ENCODE measurements at places on chromosomes 5 and 9.

DNA sequence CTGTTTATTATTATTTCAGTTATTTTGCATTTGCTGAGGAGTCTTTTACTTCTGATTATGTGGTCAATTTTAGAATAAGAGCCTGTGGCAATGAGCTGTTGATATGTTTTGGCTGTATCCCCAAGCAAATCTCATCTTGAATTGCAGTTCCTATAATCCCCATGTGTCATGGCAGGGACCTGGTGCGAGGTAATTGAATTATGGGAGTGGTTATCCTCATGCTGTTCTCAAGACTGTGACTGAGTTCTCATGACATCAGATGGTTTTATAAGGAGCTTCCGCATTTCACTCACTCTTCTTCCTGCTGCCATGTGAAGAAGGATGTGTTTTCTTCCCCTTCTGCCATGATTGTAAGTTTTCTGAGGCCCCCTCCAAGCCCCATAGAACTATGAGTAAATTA is 114.9 kb upstream of the SLCO6A1 start:
- no peak for DNase-seq

DNA sequence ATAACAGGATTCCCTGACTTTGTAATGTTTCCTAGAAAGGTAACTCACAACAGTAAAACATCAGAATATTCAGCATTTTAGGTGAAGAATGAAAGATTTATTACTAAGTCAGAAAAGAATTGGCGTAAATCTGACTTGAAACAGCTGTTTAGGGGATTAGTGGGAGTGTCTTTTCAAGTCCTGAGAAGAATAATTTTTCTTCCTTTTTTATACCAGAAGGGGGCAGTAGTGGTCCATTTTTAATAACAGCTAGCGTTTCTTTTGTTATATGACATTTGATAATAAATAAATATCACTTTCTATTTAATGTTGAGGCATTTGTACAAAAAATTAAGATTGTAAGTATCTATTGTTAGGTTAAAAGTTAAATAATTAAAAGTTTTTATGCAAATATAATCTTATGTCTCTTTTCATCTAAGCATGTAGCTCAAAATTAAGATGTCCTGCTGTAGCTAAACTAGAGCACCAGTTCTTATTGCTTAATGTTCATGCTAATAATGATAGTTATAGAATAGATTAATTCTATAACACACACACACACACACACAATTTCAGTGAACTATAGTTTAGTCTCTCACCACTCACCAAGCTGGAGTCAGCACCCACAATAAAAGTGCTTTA is 258.7 kb upstream of the ARRDC3 start:
- DNase-seq = no peak

- no peak for DNase-seq
Observed at GRCh38 chr5:53476531-53477480, 3.6 kb upstream of the FST start.

GRCh38 chr5:34930462-34930844 is 1.1 kb downstream of the DNAJC21 start:
- no peak for DNase-seq

GRCh38 chr5:67303356-67303755 is 106.8 kb upstream of the CD180 start:
- no peak for DNase-seq

- no peak for DNase-seq
Observed at GRCh38 chr5:84430863-84431663, 46.4 kb upstream of the EDIL3 start.

DNA sequence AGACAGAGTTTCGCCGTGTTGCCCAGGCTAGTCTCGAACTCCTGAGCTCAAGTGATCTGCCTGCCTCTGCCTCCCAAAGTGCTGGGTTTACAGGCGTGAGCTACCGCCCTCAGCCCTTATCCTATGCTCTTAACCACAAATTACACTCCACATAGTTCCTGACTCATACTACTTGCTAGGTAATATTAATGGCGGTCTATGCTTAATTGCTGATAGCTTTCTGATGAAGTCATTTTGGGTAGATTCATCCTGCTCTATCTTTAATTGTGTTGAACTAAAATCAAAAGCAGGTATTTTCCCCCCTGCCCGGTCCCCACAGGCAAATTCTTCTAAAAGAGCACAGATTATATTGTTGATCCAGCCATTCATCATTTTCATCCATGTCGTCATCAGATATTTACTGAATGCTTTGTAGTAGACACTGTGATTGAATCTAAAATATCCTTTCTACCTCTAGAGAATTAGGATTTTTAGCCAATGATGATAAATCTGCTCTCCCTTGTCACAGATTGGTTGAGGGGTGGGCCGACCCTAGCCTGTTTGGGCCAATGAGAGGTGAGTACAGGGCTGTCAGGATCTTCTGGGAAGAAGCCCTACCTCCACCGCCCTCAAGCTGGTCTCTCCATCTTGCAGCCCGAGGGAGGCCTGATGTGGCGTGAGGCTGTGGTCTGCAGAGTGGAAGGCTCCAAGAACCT is 144.8 kb downstream of the NR3C1 start:
- DNase-seq = no peak

DNA sequence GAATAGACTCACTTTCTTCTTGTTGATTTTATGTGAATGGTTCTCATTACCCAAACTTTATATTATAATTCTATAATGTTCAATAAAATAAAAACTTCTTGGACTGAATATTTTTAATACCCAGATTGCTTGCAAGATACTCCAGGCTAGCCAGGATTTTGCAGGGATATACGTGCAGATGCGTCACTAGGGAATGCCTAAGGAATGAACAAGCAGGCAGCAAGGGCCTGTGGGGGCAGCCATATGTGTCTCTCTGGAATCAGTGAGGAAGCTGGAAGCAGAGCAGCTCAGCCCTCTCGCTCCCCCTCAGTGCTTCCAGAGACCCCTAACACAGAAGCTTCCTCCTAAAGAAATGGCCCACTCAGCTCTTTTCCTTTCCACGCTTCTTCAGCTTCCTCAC is 457.4 kb downstream of the CCDC171 start:
- DNase-seq = no peak

GRCh38 chr5:108345541-108346171 is 36.2 kb downstream of the FBXL17 start:
- no peak for DNase-seq

DNA sequence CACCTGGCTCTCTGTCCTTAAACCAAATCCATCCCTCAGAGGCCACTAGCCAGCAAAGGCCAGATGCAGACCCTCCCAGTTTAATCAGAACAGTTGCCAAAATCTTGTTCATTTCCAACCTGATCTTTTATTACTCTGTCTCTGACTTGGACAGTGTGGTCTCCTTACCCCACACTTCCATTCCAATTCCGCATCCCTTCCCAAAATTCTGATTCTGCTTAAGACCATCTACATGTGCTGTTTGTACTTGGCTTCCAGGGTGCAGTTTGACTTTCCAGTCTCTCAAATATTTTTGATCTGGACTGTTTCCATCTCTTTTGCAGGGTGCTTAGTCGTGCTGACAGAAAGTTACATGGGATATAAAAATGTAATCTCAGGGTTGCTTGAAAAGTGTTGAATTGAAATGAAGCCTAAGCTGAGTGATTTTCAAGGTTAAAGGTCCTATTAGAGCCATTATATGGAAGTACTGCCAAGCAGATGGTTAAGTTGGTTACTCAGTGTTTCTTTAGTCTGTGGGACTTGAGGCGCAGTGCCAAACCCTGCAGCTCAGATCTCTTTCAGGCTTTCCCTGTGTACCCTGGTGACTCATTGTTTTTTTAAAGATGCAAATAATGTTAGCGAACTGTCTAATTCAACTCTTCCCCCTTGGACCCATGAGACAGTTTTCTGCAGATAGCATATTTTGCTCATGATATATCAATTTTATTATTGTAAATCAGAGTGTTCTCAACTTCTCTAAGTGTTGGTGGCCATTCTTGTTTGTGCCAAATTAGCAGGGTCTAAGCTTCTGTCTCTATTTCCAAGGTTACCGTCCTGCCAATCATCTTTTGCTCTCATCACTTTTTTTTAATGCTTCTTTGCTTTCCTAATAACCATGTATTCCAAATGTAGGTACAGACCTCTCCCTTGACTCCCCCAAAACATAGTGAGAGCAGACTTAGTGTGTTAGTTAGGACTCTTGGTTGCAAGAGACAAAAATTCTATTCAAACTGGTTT is 18.2 kb upstream of the DCP2 start:
- no peak for DNase-seq

DNA sequence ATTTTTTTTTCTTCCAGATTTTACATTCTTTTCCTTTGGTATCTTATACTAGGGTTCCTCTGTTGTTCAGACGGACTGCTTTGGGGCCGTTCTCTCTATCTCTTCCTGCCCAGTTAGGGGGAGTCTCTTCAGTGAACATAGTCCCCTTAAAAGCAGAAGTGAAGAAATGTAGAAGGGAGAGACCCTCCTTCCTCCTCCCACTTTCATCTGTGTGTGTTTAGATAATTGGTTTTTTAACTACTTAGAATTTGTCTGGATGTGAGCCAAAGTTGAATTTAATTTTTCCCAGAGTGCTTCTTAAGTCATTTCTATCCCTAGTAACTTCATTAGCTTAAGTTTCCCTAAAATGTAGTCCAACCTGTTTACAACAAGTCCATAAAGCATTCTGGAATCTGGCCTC is 167.5 kb downstream of the HACD4 start:
- DNase-seq = no peak

GRCh38 chr5:143758750-143759149 is 53.2 kb upstream of the HMHB1 start:
- no peak for DNase-seq

DNA sequence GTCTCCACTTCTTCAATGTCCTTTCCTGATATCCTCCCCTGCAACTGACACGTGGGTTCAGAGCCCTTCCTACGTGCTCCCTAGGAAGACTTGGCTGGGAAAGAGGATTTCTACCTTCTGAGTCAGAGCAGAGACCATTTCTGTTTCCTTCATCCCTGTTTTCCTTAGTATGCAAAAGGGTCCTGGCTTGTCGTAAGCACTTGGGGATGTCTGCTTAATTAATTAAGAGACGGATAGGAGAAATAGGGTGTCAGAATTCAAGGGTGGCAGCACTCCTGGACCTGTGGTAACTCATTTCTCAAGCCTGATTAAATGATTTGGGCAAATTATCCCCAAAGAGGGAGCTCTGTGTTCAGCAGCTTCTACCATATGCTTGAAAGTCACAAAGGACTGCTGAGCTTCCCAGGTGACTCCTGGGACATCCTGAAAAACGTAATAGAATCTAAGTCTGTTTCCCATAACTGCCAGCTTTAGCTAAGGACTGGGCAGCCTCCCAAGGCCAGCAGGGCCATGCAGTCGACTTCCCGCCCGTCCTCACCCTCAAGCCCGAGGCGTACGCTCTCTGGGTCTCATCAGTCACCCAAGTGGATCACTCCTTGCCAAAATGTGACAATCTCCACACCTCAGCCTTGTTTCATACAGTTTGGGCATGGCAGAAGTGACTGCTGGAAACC is 20.5 kb downstream of the ABCA1 start:
- no peak for DNase-seq

DNA sequence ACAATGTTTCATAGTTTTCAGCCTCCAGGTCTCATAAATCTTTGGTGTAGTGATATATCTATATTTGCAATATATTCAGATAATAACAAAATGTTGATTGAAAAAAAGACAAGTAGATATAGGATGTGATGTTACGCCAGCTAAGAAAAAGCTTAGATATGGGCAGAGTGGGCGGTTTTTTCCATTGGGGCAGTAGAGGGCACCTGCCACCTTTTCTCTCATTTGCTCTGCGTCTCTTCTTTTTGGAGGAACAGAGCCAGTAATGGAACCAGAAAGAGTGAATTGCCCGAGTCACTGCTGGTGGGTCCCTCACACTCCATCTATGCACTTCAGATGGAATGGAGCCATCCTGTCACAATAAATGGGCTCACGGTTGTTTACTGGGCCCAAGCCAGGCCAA is 62.1 kb upstream of the FANCC start:
- no peak for DNase-seq

- DNase-seq = no peak
Observed at GRCh38 chr5:141511771-141512325, 23.0 kb downstream of the PCDHGC5 start.

DNA sequence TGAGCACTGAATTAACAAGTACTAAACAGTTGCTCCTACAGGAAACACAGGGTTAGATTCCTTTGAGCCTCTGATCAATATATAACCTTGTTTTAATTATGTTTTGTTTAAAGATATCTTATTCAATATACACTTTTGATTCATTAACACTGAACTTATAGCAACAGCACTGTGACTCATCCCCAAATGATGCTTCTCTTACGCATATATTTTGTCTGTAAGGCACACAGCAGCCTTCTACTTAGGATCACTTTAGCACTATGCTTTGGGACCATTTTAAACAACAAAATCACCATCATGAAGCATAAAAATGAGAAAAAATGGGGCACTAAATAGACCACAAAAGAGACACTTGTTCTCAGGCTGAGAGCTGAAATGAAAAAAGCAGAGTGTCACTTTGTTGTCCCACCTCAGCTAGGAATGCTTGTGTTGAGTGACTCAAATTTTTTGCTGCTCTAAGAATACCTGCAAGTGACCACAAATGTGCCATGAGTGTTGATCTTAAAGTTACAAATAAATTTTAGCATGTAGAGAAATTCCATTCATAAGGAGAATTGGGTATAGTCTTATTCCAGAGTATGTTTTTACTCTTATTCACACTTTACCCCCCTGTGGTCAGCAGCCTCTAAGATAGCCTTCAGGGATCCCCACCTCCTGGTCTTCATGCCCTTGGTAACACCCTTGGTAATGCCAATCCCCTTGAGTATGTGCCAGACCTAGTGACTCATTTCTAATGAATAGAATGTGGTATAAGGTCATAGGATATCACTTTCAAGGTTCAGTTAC is 252.7 kb upstream of the IL12B start:
- DNase-seq = no peak

GRCh38 chr9:134839455-134840125 is 41.0 kb upstream of the FCN2 start:
- no peak for DNase-seq

DNA sequence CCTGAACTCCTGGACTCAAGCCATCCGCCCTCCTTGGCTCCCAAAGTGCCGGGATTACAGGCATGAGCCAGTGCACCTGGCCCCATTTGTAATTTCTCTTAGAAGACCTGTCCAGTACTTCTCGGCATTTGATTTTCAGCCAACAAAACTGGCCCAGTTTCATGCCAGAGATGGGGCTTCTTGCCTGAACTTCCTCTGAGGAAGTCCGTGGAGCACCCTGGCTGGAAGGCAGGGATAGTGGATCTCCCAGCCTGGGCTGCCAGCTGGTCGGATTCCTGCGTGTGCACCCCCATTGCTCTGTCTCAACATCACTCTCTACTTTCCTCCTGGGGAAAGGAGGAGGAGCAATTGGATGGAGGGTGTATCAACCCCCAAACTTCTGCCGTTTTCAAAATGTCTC is 39.0 kb downstream of the FAM78A start:
- DNase-seq = no peak

GRCh38 chr9:15606643-15607472 is 54.0 kb downstream of the CCDC171 start:
- DNase-seq = no peak
